ENCODE measurements at places on chromosomes 6 and 20.

DNA sequence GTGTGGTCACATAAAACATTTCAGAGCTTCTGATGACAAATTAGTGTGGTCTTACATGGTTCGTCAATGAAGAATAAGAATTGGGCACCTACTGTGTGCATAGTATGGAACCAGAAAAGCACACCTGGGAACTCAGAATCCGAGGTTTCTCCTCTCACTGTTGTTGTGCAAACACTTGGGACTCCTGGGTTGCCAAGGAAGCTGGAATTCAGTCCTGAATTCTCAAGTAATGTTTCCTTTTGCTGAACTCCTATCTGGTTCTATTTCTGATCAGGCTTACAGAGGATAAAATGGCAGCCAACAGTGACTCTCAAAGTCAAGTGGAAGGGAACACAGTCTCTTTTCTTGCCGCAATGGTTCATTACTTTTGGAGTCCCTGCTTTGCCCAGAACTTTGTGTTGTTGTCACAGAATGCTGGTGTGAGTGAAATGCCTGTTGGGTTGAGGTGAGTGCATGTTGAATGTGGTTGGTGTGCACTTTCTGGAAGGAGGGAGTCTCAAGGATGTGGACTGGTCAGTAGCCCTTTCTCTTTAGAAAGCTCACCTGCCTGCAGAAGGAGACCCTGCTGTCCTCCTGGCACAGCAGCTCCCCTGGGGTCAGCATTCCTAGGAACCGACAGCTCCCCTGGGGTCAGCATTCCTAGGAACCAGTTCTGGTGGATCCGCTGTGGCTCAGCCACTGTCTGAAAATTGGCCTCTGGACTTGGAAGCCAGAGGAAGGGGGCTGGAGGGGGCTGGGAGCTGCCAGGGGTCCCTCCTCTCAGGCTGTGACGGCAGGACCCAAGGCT lies 1.4 kb downstream of the UNC93A start:
- no peak for DNase-seq

- DNase-seq: no peak
Measured at GRCh38 chr20:48740712-48741111, 87.1 kb downstream of the PREX1 start.

DNA sequence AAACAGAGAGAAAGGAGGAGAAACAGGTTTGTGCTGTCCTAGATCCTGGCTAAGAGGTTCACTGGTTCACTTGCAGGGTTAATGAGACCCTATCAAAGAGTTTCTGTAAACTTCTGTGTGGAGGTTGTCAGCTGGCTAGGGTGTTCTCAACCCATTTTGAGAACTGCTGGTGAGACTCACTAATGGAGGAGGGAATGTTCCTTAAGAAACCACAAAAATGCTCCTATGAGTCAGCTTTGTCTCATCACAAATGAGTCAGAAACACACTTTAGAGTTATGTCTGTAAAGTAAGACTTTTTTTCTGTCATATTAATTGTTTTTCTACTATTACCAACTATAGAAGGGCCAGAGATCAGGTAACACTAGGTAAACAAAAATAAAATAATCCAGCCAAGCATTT lies 884.4 kb downstream of the PHF3 start:
- no peak for DNase-seq

DNA sequence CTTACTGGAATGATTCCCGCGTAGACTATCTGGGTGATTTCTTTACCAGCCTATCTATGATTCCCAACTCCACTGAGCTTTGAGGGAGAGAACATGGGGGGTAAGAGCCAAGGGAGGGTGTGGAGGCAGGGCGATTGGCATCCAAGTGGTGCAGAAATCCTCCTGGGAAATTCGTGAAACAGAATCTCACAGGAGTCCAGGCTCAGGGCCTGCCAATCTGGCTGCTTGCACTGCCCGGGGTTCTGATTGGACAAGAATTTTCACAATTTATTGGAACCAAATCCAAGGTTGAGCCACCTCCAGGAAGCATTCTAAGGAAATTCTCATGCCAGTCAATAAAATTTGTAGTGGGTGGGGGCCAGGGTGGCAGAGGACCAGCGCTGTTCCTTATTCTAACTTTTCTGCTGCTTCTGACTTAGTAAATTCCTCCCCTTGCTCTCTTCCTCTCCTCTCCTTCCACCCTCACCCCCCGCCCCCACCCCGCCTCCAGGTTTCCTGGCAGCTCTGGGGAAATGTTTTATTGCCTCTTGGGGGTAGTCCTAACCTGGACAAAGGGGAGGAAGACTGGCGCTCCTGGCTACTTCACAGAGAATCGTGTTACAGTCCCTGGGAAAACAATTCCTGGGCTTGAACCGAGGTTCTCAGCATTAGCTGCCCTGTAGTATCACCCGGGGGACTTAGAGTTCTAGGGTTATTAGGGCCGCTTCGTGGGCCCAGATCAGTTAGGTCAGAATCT lies 3.1 kb downstream of the BMP6 start:
- no peak for DNase-seq

GRCh38 chr6:135412761-135413160 lies 84.8 kb downstream of the AHI1 start:
- no peak for DNase-seq

GRCh38 chr20:48736231-48736630 lies 91.6 kb downstream of the PREX1 start:
- DNase-seq: no peak

DNA sequence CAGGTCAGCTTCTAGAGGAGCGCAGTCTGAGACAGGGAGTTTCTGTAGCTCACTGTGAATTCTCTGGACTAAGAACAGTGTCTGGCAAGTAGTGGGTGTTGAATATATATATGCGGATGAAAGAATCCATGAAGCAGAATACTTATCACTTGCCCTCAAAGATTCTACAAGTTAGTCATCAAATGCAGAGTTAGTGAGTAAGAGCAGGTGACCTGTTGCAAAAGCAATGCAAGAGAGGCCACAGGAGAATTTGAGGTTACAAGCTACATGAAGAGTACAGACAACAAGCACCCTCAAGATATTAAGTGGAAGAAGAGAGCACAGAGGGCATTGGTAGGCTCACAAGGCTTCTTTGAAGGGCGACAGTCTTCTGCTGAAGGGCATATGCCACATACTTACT lies 103.4 kb upstream of the BTBD3 start:
- no peak for DNase-seq

- no peak for DNase-seq
Measured at GRCh38 chr6:159203304-159204005, 34.3 kb downstream of the FNDC1 start.

GRCh38 chr20:20864351-20865096 lies 152.1 kb upstream of the RALGAPA2 start:
- DNase-seq: peak; percentile 64

DNA sequence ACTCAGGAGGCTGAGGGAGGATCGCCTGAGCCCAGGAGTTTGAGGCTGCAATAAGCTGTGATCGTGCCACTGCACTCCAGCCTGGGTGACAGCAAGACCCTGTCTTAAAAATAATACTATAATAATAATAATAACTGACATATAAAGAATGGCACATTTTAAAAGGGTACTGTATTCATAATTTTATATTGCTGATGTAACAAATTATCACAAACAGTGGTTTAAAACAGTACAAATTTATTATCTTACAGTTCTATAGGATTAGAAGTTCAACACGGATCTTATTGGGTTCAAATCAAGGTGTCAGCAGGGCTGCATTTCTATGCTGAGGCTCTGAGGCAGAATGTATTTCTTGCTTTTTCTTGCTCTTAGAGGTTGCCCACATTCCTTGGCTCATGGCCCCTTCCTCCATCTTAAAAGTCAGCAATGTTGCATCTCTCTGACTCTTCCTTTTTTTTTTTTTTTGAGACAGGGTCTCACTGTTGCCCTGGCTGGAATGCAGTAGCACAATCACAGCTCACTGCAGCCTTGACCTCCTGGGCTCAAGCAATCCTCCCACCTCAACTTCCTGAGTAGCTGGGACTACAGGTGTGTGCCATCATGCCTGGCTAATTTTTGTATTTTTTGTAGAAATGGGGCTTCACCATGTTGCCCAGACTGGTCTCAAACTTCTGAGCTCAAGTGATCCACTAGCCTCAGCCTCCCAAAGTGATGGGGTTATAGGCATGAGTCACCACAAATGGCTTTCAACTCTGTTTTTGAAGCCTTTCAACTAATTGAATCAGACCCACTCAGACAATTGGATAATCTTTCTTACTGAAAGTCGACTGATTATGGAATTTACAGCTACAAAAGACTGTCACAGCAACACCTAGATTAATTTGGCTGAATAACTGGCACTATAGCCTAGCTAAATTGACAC lies 22.8 kb upstream of the SRSF3 start:
- no peak for DNase-seq

- no peak for DNase-seq
Measured at GRCh38 chr6:145529582-145529981, 205.7 kb downstream of the EPM2A start.

- peak; percentile 85 for DNase-seq
Measured at GRCh38 chr20:5504061-5504739, 187.4 kb upstream of the PROKR2 start.

DNA sequence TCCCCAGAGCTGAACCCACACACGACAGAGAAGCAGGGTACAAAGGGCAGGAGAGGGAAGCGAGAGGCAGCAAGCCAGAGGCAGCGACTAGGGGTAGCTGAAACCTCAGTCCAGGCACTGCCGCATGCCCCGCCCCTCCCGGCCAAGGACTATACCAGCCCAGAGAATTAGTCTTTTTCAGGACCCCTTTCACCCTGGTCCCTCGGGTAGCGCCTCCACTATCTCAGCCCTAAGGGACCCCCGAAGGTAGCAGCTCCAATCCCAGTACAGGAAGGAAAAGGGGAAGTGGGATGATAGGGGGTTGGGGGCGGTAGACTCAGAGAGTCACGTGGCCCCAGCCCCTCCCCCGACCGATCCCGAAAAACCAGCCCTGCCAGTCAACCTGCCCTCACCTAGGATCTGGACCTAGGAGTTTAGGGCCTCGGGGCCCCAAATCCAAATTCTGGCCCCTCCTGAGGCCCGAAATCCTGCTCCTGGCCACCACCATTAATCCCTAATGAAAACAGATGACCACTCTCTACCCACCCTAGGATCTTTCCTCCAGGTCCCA lies 1.3 kb downstream of the RGL2 start:
- DNase-seq: peak; percentile 19
